ENCODE measurements at places on chromosomes 5 and 9.

DNA sequence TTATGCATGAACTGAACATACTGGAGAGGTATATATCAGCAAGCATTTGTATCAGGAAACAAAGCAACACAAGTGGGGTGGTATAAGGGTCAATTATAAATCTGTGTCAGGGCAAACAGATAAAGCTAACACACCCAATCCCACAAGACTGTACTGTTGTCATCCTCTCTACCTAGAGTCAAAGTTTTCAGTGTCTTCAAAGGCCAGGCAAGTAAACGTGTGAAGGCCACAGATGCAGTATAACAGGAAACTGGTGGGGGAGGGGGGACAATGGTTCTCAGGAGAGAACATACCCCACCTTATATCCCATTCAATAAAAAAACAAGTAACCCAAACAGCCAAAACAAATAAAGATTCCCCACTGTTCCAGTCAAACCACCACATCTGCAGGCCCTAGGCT lies 22.1 kb downstream of the ELP1 start:
- DNase-seq, result no peak

DNA sequence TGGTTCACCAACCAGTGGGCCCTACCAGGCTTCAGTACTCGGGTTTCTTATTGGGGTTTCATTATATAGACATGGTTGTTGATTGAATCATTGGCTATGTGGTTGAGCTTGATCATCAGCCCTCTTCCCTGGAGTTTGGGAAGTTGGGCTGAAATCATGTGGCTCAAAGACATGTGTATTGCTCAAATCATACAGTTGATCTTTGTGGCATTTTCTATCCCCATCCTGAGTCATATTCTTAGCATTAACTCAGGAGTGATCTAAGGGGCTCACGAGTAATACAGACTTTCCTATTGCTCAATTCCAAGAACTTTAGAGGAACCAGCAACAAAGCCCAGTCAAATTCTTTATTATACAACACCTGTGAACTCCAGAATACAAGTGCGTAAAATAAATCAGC lies 66.2 kb downstream of the SMC5 start:
- no peak for DNase-seq

DNA sequence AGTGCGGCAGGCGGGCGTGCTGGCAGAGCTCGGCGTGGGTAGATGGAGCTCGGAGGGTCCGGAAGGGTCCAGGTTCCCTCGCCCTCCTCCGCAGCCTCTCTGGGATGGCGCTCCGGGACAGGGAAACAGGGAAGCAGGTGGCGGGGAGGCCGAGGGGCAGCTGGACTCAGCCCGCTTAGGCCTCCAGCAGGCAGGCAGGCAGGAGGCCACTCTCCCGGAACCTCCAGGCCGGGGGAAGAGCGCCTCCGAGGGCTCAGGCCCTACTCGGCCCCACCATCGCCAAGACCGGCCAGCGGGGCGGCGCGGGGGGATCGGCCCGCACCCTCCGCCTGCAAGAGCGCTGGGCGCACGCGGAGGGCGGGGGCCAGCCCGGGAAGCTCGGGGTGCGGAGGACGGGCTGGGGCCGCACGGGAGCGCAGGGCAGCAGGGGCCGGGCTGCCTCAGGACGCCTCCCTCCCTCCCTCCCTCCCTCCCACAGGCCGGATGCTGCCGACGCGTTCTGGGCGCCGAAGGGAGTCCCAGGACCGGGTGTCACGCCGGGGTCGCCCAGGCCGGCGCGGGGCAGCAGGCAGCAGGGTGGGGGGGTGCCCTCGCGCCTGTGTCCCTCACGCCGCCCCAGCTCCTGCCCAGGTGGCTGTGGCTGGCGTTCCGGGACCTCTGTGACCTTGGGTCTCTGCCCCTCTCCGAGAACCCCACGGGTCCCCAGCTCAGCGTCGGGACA lies 977 bp downstream of the MGAT4B start:
- DNase-seq, result no peak

DNA sequence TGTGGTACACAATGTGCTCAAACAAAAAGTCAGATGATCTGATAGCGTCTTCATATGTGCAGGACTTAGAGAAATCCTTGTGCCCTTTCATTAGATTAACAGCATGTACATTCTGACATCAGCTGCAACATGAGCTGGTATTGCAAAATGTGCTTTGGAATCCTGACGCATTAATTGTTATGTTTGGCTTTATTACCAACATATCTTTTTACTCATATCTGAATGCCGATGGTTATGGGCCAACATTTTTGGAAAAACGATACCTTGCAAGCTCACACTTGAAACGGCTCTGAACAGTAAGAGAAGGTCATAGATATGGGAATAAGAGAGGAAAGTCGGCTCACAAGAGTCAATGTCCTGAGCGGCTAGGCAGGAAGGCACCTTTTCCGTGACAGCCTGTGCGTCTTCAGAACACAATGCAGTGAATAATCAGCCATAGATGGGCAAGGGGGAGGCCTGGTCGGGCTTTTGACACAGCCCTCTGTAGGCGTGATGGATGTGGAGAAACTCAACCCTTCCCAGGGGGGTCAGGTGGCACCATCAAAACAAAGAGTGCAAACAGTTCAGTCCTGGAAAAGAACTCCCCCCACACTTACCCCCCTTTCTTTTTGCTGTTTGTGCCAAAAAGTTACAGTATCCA lies 36.4 kb upstream of the GAS1 start:
- DNase-seq, result no peak

- peak; percentile 81 for DNase-seq
Observed at GRCh38 chr5:127801751-127802476, 98.7 kb downstream of the CCDC192 start.

- DNase-seq, result no peak
Observed at GRCh38 chr9:130418776-130419175, 26.0 kb upstream of the ASS1 start.

DNA sequence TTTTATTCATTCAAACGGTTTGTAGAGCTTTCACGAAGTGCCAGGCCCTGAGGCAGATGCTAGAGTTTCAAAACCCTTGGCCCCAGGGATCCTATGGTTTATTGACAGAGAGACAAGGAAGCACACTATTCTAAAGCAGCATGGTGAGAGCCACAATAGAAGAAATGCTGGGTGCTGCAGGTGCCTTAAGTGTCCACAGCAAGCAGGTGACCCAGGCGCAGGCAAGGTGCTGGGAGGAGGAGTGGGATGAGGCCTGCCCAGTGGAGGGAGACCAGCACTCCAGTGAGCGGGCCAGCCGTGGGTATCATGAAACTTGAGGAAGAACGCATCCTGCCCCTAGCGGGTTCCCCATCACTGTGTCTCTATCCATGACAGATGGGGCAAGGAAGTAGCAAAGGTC lies 71.0 kb downstream of the OSMR start:
- DNase-seq, result no peak

DNA sequence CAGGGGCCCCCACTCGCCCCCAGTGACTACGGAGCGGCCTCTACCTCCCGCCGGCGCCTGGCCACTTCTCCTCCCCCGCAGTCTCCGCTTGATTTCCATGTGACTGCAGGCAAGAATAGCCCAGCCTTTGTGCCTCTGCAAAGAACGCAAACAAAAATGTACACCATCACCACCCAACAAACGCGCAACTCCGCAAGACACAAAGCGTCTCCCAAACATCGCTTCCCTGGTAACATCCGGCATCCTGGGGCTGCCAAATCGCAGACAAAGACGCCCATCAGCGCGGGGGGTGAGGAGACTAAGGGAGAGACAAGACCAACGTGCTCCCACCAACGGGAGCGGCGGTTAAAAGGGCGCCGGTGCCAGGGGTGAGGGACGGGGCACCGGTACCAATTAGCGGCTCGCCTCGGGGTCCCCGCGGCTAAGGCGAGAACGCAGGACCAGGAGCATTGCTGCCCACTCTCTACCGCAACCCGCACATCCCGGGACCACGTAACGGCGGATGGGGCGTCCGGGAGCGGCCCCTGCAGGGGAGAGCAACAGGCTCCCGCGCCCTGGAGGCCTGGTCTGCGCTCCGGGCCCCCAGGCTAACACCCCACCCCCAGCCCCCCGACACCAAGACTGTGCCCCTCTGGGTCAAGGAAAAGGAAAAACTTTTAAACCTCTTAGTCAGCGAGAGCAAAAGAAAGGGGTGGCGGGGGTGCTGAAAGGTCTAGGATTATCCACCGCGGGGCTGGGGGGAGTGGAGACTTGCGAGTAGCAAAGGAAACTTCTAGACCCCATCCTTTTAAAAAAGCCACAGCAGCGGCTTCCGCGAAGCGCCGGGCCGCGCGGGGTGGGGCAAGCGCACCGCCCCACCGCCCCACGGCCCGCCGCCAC lies 885 bp downstream of the MPDZ start:
- DNase-seq, result peak; percentile 56

GRCh38 chr5:14131855-14132503 lies 11.2 kb upstream of the TRIO start:
- no peak for DNase-seq

- no peak for DNase-seq
Observed at GRCh38 chr5:139272471-139273321, 20.8 kb upstream of the MATR3 start.

DNA sequence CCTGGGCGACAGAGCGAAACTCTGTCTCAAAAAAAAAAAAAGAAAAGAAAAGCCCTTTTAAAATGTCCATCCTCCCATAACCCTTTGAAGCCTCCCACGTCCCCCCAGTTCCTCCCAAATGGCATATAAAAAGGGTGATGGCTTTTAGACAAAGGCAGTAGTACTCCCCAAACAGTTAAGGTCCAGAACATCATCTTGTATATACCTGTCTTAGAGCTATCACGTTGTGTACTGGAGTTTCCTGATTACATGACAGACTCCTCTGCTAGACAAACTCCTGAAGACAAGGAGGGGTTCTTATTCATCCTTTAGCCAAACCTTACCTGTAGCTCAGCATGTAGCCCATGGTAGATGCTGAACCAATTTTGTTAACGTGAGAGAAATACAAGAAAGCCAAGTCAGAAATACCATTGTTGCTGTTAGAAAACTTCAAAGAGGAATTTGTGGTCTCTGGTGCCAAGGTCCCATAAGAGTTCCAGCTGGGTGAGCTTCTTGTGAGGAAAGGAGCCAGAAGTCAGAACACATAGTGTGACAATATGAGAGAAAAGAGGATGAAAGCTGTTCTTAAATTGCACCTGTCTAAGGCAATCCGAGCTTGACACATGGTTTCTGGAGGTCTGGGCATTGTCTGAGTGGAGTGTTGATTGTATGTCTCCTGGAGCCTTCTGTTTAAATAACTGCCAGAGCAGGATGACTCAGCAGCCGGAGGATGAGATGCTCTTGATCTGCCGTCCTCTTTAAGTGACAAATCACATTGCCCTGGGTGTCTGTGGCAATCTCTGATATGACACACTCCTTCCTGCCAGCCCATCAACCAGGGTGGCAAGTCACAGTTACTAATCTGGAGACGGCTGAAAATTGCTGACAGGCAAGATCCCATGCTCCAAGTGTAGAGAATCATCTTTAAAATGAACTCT lies 69.1 kb downstream of the ARRDC3 start:
- DNase-seq, result peak; percentile 96

DNA sequence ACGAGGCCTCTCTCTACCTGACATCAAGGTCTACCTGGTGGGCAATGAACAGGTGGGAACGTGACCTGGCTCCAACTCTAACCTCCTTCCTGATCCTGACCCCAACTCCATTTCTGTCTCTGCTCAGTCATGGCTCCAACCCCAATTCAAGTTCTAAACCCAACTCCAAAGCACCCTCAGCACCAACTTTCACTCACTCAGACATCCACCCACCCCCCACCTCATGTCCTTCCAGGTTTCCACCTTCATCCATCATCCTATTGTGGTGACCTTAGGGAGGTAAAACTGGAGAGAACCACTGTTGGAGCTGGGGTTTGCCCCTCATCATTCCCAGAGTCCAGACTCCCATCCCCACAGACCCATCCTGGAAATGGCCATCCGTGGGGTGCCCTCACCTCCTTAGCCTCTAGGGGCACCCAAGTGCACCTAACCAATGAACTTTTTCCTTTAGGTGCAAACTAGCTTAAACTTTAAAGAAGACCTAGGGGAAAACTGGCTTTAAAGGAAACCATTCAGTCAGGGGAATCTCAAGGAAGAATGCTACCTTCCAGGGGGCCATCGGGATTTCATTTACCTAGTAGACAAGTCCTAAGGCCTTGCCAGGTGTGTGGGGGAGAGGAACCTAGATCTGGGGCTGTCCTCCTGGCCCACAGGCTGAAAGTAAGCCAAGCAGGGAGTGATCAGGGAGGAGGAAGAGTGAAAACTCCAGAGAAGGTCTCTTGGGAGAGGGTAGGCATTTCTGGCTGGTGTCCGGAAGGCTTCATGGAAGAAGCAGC lies 11.3 kb downstream of the RGS14 start:
- no peak for DNase-seq

DNA sequence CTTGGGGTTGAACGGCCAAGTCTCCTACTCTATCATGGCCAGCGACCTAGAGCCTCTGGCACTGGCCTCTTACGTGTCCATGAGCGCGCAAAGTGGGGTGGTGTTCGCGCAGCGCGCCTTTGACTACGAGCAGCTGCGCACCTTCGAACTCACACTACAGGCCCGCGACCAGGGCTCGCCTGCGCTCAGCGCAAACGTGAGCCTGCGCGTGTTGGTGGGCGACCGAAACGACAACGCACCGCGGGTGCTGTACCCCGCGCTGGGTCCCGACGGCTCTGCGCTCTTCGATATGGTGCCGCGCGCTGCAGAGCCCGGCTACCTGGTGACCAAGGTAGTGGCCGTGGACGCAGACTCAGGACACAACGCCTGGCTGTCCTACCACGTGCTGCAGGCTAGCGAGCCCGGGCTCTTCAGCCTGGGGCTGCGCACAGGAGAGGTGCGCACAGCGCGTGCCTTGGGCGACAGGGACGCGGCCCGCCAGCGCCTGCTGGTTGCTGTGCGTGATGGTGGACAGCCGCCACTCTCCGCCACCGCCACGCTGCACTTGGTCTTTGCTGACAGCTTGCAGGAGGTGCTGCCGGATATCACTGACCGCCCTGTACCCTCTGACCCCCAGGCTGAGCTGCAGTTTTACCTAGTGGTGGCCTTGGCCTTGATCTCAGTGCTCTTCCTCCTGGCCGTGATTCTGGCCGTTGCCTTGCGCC lies 2.0 kb downstream of the PCDHGB5 start:
- DNase-seq, result no peak

Measured in kidney capillary endothelial cell (primary cell).